CD4-positive, alpha-beta T cell treated with Interleukin-4 for 4 hours (primary cell): ENCODE measurements at places on chromosomes 6 and 20.
A peak's percentile ranks its signal among the peaks of the same experiment; 100 is the strongest.

GRCh38 chr6:107704347-107705013 is 119.6 kb downstream of the SCML4 start:
- DNase-seq = peak; percentile 24

- DNase-seq = no peak
Observed at GRCh38 chr6:134205366-134205765, 112.5 kb downstream of the SGK1 start.

GRCh38 chr6:61887423-61887822 is 398.6 kb downstream of the KHDRBS2 start:
- no peak for DNase-seq

DNA sequence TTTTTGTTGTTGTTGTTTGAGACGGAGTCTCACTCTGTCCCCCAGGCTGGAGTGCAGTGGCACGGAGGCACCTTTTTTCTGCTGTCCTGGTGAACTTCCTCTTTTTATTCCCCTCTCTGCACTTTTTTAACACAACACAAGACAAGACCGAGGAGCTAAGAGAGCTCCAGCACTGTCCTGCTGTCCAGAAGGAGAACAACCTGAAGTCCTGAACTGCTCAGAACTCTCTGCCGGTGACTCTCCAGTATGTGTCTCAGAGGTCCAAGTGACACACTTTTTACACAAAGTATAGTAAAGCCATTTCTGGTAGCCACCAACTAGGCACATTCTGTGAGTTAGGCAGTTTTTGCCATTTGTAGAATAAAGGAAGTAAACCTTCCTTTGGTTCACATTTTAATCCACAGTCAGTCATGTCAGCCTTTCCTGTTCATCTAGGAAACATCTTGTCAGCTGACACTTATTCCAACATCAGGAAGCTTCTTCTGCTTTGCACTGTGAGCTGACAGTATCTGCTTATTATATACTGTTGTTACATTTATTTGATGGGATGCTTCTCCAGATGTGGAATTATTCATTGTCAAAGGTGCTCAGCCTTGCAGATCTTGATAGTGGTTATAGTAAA is 28.1 kb upstream of the TXNDC5 start:
- no peak for DNase-seq

- no peak for DNase-seq
Observed at GRCh38 chr20:602111-602970, 7.8 kb downstream of the TCF15 start.

- no peak for DNase-seq
Observed at GRCh38 chr6:15329197-15329671, 83.4 kb downstream of the JARID2 start.

- no peak for DNase-seq
Observed at GRCh38 chr6:147127587-147127986, 76.6 kb upstream of the STXBP5 start.

DNA sequence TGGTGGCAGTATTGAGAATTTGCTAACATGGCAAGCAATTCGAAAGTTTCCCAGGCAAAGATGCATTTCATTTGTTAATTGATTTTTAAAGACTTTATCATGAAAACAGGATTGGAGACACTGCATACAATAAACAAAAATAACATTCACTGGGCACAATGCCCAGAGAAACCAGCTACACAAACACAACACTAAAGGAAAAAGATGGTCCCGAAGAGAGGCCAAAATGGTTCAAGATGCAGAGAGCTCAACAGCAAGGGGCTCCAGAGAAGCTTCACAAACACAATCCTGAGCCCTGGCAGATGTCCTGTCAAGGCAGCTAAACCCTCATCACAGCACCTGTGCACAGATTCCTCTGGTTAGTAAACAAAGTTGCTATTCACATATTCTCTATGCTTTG is 79.3 kb downstream of the INSM1 start:
- no peak for DNase-seq

DNA sequence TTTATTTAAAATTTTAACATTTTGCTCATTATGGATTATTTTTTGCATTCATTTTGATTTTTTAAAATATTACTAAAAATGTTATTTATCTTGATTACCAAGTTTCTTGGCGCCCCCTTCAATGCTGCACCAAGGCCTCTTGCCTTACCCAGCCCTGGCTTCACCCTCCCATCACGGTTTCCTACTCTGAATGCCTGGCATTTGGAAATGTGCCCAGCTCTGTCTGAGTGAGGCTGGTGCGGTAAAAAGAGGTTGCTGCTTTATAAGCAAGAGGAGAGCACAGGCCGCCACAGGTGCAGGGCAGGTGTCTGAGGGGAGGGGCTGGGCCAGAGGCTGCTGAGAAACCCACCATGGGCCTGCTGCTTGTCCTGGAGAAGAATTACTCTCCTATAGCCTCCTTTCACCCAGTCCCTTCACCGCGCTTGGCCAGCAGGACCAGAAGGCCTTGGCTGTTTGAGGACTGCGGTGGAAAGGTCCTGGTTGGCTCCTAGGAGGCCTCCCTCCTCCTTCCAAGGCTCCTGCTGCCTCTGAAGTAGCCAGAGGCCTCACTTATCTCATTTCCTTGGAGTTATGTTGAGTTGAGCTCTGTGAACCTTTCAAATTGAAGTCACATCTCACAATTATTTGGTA is 62.6 kb downstream of the BANF2 start:
- no peak for DNase-seq

GRCh38 chr20:23049201-23050075 is at the start of gene THBD:
TSS of gene THBD (minus strand) at chr20:23049672. CDS start at chr20:23049504, 168 bp downstream.
- no peak for DNase-seq

- peak; percentile 83 for DNase-seq
Observed at GRCh38 chr6:4155848-4156466, 20.6 kb upstream of the ECI2 start.

GRCh38 chr6:72755752-72756151 is 133.9 kb downstream of the KCNQ5 start:
- no peak for DNase-seq

DNA sequence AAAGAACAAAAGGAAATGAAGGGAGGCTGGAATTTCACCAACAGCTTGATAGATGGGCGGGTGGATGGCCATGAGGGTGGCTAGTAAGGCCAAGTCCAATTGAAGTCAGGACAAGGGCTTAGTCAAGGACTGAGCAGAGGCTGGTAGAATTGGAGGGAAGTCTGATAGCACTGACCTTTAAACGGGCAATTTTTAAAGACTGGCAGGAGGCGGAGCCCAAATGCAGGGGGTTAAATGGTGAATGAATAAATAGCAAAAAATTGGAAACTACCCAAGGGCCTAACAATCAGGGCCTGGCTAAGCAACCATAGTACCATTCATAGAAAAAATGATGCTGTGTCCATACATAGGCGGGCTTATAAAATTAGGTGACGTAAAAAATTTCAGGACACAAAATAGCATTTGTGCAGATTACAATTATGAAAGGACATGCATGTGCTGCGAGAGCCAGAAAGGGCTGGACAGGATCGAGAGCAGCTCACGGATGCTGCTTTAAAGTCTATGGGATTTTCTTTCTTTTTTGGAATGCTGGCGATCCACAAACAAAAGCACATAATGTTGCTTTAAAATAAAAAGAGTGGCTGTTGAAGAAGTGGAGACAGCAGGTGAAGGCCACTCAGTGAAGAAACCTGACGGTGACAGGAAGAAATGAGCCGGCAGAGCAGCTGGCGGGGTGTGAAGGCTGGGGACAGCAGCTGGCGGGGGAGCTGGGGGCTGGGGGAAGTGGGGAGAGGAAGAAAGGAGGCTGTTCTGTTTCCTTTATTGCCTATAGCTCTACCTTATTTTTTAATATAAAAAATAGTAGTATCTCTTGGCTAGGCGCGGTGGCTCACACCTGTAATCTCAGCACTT is 42.8 kb upstream of the TAF8 start:
- DNase-seq = peak; percentile 30

DNA sequence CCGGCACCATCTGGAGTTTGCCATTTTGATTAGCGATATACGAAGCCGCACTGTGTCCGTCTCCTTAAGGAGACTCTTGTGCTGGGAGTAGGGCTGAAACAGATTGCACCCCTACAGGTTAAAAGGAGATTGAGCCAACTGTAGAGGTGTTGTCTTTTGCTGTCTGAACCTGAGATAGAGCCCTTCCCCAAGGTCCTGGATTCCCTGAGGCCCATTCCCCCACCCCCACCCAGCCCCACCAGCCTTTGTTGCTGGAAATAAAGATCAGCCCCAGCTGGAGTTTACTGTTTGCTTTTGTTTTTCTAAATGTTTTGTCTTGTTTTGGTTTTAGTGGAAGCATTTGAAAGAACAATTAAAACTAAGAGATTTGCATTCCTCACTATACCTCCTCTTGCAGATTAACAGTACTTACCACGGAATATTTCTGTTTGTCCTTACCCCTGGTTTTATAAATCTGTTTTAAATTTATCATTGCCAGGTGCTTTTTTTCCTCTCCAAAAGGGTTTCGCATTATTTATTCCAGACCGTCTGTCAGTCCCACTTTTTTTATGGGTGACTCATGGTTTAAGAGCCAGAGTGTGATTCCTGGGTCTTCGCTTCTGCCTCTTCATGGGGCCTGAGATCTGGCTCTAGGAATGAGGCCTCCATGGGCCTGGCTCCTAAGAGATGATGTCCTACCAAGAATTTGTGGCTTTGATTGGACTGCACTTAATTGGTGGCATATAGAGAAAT is 169.2 kb downstream of the DTNBP1 start:
- no peak for DNase-seq

GRCh38 chr20:34052414-34052813 is 58.7 kb downstream of the RALY start:
- DNase-seq = no peak

GRCh38 chr20:24456398-24456781 is 13.0 kb upstream of the SYNDIG1 start:
- DNase-seq = no peak

DNA sequence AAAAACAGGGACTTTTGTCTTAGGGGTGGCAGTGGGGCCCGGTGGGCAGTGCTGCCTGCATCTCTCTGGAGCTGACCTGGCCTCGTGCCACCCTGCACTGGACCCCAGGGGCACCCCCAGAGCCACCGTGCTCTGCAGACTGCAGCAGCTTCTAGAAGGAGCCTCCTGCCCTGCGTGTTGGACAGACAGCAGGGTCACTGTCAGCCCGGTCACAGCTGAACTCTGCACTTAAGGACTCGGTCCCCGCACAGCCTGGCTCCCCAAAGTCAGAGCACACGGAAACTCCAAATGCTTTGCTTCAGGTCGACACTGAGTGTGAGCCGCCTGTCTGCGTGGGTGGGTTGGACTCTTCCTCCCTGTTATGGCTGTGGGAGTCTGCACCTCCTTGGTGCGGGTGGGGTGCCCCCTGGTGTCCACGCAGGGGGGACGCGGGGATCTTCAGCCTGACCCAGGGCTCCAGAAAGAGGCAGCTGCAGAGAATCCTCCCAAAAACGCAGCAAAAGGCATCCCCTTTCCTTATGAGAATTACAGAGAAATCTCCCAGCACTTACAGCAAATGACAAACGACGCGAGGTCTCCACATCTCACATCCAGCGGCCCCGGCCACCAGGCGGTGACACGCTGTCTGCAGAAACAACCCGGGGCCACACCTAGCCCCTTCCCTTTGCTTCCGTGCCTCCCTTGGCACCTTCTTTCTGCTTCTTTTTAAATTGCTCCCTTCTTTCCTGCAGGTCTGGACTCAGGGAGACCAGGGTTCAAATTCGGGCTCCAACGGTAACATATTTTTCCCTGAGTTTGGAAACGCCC is 36.3 kb upstream of the DACT2 start:
- DNase-seq = no peak

DNA sequence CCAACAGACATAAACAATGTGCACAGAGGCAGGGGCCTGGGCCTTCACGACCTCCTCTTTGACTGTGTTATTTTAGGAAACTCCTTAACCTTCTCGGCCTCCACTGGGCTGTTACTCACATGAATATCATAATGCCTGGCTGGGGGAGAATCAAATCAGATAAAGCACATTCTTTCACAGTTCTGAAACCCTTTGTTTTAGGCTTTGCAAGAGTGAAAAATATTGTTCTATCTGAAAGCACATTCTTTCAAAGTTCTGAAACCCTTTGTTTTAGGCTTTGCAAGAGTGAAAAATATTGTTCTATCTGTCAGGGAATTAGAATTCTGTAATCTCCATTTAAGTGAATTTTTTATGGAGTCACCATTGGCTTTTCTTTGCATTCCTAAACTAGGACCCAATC is 50.7 kb upstream of the SYNDIG1 start:
- DNase-seq = no peak

GRCh38 chr6:116767715-116768114 is 2.2 kb upstream of the FAM162B start:
- no peak for DNase-seq

DNA sequence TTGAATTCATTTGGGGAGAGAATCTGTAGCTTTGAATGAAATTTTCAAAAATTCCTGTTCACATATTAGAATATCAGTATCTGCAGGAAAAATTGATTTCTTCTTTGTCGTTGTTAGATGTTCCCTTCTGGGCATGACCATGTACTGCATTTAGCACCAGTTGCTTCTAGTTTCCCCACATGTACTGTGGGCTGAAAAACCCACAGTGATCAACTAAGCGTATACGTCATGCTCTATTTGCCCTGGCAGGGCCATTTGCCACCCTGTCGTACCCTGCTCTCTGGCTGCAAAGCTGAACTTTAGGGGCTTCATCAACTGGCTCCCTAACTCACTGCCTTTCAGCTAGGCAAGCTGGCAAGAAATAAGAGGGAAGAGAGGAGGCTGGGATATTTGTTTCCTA is 340.7 kb upstream of the TSHZ2 start:
- DNase-seq = no peak

- no peak for DNase-seq
Observed at GRCh38 chr6:41197234-41197633, 3.7 kb downstream of the TREML2 start.

- DNase-seq = no peak
Observed at GRCh38 chr6:150005761-150006651, 19.3 kb downstream of the RAET1L start.

GRCh38 chr6:3918469-3918868 is 69.3 kb downstream of the FAM50B start:
- DNase-seq = no peak

DNA sequence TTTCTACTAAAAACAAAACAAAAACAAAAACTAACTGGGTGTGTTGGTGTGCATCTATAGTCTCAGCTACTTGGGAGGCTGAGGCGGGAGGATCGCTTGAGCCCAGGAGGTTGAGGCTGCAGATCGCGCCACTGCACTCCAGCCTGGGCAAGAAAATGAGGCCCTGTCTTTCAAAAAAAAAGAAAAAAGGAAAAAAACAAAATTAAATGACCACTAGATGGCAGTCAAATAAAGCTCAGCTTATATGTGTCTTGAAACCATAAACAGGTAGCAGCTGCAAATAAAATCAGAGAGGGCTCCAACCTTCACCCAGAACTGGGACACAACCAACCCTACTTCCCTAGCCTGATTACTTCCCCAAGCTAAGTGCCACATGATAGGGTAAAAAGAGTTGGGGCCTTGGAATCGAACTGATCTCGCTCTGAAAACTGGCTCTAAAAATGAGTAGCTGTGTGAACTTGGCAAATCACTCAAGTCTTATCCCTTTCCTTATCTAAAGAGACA is 67.1 kb upstream of the ADGRF4 start:
- DNase-seq = peak; percentile 47

DNA sequence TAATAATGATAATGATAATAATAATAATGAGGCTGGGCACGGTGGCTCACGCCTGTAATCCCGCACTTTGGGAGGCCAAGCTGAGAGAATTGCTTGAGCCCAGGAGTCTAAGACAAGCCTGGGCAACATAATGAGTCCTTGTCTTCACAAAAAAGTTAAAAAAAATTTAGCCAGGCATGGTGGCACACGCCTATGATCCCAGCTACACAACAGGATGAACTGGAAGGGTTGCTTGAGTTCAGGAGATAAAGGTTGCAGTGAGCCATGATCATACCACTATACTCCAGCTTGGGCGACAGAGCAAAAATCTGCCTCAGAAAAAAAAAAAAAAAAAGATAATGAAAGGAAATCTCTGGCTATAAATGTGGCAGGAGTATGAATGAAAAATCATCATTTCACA is 213.4 kb downstream of the HIVEP2 start:
- no peak for DNase-seq
